Right atrium auricular region (tissue), 2 donors: ENCODE measurements at places on chromosomes 1 and 21.

DNA sequence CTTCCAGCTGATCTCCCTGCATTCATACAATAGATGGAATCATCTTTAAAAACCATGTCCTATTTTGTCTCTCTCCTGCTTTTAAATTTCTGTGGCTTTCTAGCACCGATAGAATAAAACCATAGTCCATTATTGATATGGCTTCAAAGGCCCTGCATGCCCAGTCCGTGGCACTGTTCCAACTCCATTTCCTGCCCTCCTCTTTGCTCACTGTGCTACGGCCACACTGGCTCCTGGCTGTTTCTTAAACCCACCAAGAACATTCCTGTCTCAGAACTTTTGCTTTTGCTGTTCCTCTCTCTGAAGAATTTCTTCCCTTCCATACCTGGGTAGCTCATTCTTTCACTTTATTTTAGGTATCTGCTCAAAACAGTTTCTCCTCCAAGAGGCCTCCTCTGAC is 7.2 kb downstream of the SLAMF1 start:
- H3K4me3 ChIP-seq: no peak overlapping the region
- DNase-seq: no peak
- no peaks in the 10 kb centered on the region for H3K36me3 ChIP-seq
- H3K27ac ChIP-seq: no peak overlapping the region

DNA sequence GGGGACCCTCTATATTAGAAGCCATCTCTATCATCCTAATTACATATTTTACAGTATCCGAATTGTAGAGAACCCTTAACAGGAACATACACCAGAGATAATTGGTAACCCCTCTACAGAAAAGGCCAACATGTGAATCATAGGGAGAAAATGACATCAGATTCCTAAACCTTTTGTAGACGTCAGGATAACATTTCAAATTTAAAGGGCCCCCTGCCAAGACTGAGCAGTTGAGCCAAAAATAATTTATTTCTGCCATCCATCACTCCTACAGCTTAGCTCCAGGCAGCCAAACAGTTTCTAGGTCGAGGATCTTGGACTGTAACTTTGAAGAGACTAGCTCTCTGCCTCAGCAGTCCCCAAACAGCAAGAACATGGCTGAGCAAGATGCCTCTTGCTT is 21.2 kb downstream of the ZNF697 start:
- H3K36me3 ChIP-seq: peaks cover 33% of the 10 kb centered on the region
- peak overlapping the region; percentile 72 for H3K27ac ChIP-seq
- H3K4me3 ChIP-seq: no peak overlapping the region
- H3K4me1 ChIP-seq: no peaks in the 10 kb centered on the region

DNA sequence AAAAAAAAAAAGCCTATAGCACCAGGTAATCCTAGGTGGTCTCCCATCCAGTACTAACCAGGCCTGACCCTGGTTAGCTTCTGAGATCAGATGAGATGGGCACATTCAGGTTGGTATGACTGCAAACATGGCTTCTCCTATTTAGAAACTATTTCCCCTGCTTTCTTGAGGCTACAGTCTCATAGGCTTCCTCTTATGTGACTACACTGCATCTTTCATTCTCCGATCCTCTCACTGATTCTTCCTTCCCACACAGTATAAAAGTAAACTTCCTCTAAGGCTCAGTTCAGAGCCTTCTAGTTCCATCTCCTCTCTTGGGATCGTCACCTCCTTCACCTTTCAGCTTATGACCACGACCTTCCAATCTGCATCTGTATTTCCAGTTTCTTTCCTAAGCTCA is 30.4 kb upstream of the RNF2 start:
- H3K36me3 ChIP-seq: no peaks in the 10 kb centered on the region
- DNase-seq: no peak
- no peak overlapping the region for H3K27ac ChIP-seq
- H3K4me3 ChIP-seq: no peak overlapping the region

- H3K4me3 ChIP-seq: no peak overlapping the region
- no peak overlapping the region for H3K27ac ChIP-seq
- H3K4me1 ChIP-seq: peaks cover 14% of the 10 kb centered on the region
- H3K27me3 ChIP-seq: no peaks in the 10 kb centered on the region
- H3K36me3 ChIP-seq: no peaks in the 10 kb centered on the region
- DNase-seq: no peak
Measured at GRCh38 chr21:31880816-31881215, 8.0 kb downstream of the HUNK start.
